ENCODE measurements at places on chromosomes 13 and 19.

DNA sequence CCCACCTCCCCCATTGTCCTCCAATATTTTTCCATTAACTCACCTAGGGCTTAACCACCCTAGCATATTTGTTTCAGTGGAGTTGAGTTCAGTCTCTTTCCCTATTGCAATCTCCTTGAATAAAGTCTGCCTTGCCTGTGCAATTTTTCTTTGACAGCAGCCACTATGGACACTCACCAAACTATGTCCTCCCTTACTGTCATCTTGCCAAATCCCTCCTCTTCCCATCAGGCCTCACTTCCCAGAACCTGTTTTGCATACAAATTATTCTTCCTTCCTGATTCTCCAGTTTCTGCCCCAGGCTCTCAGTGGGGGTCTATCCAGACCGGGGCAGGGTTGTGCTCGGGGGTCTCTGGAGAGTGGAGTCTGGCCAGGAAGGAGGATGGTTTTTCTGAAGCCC lies 2.2 kb upstream of the LYPD5 start:
- DNase-seq = no peak

DNA sequence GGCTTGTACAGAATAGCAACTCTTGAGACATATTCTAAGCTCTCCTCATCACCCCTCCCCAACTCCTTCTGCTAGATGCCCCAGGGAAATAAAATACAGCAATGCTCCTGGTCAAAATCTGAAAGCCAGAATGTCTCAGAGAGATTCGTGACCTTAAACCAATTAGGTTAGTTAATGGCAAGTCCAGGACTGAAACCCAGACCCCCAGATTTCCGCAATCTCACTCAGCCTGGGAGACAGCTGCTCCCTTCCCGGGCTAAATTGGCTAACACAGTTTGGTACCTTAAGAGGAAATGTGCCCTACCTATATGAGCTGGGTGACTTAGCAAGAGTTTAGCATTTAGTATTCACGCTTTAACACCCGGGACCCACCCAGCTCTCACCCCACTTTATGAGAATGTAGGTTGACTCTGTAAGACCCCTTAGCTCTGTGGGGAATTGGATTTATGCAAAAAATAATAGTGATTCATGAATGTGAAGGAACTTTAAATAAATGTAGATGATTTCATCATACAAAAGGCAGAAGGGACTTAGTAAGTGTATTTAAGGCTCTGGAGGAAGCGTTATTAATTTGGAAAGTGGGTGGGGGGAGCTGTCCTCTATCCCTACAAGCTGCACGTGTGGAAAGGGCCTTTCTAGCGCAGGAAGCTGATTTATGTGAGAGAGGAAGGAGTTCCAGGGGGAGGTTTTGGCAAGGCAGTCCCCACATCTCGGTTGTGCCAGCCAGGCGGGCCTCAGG lies 1.1 kb downstream of the DLEU7 start:
- DNase-seq = no peak

DNA sequence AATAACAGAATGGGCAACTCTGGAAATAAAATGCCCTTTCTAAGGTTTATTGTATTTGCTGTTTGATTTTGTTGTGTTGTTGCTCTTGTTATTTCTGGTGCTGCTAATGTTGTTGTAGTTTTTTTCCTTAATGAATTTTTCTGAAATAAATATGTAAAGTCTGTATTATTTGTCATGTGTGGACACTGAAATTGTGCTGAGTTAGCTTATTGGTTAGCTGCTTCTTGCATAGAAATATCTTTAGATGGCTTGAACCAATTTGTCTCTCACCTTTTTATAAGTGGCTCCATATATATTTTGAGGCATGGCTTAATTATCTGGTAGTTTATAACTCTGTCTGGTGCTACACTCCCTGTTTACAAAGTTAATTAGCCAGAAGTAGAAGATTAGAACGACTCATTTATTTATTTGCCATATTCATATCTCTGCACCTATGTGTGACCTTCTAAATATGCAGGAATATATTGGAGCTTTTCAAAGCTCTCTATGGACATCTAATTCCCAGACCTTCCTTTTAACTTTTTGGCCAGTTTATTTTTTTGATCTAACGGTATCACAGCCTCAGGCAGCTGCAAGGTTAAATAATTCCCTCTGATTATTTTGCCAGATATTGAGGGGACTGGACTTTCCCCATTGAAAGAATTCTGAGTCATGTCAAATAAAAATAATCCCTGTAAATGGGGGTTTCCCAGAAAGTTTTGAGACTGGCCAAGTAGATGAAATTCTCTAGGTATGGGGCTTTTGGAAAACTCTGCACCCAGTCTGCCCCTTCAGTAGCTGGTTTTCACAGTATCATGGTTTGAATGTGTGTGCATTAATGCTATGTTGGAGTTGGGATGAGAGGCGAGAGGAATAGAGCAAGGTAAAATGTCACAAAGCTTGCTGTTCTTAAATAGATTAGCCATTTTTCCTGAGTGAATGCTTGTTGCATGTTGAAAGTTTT lies 1331.7 kb upstream of the MIR17HG start:
- no peak for DNase-seq

DNA sequence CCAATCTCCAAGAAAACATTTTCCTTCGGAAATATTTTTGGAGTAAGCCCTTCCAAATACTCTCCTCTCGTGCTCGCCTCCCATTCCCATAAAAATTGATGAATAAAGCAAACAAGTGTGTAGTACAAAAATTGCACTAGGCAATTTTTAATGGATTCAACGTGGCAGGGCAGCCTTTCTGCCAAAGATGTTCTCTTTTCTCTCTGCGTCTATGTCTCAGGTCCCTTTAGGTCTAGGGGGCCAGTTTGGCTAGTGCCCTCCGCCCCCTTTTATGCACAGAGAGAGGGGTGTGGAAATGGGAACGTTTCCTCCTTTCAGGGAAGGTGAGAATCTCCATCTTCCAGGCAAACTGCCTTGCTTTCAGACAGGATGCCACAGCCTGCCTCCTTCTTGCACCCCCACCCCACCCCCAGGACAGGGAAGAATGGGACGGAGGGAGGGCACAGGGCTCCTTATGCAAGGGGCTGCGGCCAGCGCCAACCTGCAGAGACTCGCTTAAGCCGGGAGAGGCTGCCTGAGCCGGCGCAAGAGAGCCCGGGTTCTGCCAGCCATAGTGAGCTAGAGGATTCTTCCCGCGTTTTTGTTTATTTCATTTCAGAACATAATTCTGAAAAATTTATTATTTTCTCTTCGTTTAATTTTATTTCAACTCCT lies 2.7 kb upstream of the ZIC2 start:
- DNase-seq = peak; percentile 1

DNA sequence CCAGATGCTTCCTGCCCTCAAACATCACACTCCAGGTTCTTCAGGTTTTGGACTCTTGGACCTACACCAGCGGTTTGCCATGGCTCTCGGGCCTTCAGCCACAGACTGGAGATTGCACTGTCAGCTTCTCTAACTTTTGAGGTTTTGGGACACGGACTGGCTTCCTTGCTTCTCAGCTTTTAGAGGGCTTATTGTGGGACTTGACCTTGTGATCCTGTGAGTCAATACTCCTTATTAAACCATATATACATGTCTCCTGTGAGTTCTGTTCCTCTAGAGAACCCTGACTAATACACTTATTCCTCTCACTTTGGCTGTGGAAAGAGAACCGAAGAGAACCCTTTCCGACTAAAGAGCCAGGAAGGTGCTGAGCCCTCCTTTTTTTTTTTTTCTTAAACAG lies 53.6 kb downstream of the LMO7 start:
- DNase-seq = no peak

- no peak for DNase-seq
Measured at GRCh38 chr19:46903458-46903857, 42.7 kb downstream of the ARHGAP35 start.

DNA sequence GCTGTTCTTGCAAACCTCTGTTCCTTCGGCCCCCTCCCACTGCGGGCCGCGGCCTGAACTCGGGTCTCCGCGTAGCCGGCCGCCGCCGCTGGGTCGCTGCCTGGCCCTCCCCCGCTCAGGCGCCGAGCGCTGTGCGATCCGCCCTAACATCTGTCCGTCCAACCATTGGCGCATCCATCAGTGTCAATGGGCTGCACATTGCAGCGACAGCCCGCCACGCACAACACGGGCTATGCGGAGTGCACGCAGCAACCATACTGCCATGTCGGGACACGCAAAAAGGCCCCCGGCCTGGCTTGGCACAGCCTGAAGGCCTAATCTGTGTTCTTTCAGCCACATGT lies 2.6 kb upstream of the TSHZ3 start:
- no peak for DNase-seq

GRCh38 chr19:17824339-17824738 lies 3.0 kb upstream of the INSL3 start:
- no peak for DNase-seq

DNA sequence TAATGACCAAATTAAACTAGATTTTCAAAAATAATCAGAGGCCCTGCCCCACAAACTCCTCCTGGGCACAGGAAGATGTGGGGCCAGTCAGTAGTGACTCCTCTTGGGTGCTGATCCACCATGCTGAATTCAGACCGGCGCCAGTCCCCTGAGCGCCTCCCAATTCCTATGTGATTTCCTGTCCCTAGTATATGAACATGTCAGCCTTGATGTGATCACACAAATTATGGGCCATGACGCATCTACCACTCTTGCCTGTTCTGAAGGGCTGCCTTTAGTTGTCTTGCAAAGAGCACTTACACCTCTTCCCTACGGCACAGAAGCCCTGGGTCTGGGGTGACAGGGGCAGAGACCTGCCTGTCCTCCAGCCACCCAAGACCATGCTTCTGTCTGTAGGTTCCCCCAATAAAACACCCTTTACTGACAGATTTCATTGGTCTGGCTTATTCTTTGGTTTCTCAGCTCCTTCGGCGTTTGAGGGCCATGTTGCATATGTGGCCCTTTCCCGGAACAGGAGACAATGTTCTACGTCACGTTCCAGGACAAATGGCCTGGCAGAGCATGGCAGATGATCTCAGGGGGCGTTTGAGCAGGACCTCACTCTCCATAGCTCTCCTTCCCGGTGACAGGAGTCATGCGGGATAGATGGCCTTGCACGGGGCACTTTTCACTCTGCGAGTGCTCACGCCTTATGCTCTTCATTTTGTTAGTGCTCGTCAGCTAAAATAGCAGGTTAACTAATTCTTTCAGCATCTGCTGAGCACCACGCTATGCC lies 5.6 kb upstream of the ATP11A start:
- DNase-seq = no peak
